ENCODE measurements at places on chromosomes 16 and 17.
A peak's percentile ranks its signal among the peaks of the same experiment; 100 is the strongest.

DNA sequence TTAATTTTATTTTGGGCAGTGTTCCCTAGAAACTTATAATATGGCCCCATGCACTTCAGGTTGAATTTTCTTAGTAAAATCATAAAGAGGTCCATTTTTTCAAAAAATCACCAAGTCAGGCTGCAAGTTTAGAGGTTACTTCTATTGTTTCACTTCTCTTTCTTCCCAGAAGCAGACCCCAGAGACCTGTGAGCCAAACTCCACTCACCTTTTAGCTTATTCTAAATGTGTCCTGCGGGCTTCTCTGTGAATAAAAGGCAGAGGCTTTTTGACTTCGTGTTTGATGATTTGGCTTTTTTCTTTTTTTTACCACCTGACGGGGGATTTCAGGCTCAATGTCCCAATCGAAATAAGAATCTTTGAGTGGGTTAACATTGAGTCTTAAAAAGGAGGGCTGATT is 7.4 kb downstream of the PRKCB start:
- DNase-seq, result no peak

- no peak for DNase-seq
Observed at GRCh38 chr17:57257895-57258851, 1.9 kb downstream of the MSI2 start.

- no peak for DNase-seq
Observed at GRCh38 chr17:78206298-78206697, 7.8 kb upstream of the BIRC5 start.

GRCh38 chr16:29678691-29679267 is at the start of gene QPRT:
TSS of gene QPRT (plus strand) at chr16:29679180. CDS start at chr16:29679198, 18 bp downstream.
- peak; percentile 89 for DNase-seq

GRCh38 chr16:19718624-19718965 is 524 bp downstream of the IQCK start:
- DNase-seq, result no peak

- DNase-seq, result no peak
Observed at GRCh38 chr16:77555126-77555525, 120.3 kb upstream of the ADAMTS18 start.

DNA sequence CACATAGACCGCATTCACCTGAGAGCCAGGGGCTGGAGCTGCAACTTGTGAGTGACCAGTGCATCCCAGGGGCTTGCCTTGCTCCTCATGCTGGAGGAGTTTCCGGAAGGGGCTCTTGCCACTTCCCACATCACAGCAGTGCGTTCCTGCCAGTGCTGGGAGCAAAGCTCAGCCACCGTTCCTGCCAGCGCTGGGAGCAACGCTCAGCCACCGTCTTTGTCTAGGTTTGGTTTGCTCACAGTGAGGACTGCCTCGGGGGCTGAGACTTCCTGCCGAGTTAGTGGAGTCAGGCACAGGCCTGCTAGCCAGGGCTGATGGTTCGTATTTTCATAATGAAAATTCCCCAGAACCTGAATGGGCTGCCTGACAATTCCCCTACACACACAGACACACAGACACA is 5.4 kb upstream of the CHRNE start:
- DNase-seq, result no peak

DNA sequence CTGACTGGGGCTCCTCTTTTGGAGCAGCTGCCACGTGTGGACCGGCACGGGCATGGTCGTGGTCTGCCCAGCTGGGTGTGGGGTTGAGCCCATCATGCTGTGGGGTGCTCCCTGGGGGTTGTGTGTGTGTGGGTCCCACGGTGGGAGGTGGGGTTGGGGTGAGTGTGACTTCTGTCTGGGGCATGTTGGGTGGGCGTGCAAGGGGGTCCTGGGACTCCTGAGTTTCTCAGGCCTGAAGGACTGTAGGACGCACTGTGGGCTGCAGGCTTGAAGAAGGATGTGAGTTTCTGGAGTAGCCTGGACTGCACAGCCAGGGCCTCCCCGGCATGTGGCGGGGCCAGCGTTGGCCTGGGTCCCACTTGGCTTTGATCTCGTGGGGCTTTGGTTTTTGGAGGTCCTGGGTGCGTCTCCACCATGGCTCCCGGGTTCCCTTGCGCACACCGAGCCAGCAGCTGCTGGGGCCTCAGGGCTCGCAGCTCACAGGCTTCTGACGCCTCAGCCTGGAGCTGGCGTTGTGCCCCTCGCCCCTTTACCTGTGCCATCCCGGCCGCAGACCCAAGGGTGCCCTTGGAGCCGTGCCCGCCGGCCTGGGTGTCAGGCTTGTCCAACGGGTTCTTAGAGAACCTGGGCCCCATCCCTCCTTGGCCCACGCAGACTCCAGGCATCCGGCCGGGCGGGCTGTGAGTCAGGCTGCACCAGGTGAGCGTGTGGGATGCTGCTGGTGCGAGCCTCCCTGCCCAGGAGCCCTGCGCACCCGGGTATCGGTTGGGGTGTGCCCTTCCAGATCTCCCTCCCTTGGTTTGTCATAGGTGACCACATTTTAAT is 34.4 kb upstream of the ZNF750 start:
- DNase-seq, result no peak

GRCh38 chr17:17447264-17447663 is 29.5 kb upstream of the MED9 start:
- DNase-seq, result no peak
